ENCODE measurements at places on chromosomes 3 and 15.
A peak's percentile ranks its signal among the peaks of the same experiment; 100 is the strongest.

DNA sequence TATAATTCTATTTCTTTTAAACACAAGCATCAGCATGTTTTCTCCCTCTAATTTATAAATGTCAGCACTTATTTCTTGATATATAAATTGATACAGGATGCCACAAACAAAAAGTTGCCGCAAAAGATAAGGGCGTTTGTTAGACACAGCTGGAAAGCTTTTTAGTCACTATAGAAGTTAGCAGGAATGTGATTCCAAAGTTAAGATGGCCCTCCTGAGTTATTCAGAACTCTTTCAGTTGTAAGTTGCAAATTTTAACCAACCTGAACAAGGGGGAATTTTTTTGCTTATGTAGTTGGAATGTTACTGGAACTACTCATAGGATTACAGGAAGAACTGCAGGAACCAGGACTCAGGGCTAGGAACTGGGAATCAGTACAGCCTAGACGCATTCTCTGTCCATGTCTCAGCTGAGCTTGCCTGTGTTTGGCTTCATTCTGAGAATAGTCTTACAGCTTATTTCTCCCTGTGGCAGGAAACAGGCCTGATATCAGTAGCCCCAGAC lies 166.3 kb downstream of the VGLL4 start:
- no peak for DNase-seq

DNA sequence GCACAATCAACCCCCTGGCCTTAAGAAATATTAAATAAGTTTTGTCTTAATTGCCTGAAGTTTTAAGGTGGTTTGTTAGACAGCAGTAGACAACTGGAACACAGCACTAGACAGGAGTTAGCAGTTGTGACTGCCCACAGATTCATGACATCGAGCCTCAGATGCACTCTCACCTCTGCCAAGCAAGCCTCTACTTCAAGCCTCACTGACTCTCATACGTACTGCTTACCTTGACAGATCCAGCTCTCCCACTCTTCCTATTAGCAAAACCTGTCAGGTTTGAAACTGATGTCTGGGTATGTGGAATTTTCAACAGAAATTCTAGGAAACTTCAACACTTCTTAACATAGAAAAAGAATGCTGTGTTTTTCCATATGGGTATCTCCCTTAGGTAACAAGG lies 382.9 kb upstream of the DPH6 start:
- no peak for DNase-seq

DNA sequence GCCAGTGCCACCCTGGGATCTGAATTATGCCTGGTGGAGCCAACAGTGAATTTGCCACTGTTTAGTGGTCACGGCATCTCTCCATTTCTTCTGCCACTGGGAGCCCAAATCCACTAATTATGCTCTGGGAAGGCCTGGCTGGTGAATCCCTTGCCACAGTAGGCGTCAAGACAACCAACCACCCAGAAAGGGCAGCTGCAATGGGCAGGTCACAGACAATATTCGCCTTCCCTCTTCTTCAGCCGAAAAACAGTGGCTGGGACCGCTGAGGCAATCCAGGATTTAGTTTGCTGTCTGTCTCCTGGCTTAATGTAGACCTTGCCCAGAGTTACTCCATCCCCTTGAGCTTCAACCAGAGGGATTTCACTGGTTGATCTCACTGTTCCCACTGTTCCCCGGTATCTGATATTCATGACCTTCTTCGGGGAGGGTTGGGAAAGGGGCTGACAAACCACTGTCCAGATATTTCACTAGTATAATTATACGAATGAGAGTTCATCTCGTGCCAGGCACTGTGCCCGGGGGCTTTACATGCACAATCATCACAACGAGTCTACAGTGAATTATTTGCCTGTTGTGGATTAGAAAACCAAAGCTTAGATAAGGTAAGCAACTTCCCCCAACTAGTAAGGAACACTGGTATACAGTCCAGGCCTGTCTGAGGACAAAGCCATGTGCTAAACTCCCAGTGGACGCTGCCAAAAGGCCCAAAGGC lies 49.9 kb upstream of the RAB6B start:
- DNase-seq: no peak

DNA sequence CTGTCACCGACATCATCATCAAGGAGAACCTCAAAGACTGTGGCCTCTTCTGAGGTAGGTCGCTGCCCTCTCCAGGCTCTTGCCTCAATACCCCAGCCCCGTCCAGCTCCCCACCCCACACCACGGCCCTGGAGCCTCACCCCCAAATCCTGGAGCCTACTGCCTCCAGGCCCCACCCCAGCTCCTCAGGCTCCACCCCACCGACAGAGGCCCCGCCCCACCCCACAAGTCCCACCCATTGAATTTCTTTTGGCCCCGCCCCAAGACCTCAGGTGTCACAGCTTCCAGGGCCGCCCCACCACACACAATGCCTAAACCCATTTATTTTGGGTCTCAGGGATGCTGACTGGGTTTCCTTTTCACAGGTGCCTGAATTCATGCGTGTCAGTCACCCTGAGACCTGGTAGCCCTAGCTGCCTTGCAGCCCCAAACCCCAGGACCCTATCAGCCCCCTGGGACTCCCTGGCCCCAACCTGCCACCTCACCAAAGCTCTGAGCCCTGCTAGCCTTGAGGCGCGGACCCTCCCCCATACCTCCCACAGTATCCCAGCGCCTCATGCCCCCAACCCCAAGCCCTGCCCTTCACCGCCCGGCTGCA lies 3.6 kb downstream of the GNAT1 start:
- peak; percentile 67 for DNase-seq

GRCh38 chr15:57237676-57238075 lies 138.6 kb upstream of the CGNL1 start:
- no peak for DNase-seq

GRCh38 chr3:47083786-47084185 lies 80.1 kb downstream of the SETD2 start:
- DNase-seq: no peak

- peak; percentile 8 for DNase-seq
Measured at GRCh38 chr3:126050626-126051025, 33.3 kb downstream of the SLC41A3 start.

DNA sequence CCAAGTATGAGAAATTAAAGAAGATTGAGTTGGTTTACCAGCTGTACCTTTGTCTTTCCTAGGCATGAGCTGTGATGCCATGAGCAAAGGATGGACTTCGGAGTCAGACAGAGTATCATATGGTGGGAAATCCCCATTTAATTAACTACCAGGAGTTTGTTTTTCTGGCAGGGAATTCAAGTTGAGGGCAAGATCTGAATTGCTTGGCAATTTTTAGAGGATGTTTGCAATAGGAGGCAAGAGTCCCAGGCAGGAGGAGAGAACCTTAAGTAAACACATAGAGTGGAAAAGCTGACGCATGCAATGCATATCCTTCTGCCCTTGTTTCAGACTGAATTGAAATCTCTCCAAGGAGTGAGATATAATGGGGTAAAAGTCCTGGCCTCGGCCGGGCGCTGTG lies 569.7 kb upstream of the MDFIC2 start:
- no peak for DNase-seq

DNA sequence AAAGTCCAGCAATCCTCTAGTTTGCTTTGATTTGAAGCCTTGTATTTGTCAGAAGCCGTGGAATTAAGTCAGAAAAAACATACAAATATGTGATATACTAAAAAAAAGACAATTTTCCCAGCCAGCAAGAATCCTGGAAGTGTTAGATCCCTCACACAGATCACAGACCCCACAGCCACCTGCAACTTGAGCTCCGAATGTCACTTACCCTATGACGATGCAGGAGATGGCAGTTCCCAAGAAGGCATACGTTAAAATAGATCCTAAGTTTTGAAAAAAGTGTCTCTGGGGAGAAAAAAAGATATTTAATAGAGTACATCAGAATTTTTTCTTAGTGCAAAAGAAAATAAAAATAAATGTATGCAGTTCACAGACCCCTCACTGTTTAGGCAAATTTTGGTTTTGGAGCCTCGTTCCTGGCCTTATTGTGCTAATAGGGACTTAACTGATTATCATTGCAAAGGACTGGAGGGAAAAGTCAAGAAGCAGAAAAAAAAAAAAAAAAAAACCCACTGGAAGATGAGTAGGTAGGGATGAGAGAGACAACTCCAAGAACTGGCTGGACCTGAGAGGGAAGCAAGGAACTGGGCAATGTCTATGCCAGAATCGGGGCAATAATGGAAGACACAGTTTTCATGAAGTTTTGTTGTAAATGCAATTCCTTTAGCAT lies 53.3 kb downstream of the SLC9A9 start:
- no peak for DNase-seq

- no peak for DNase-seq
Measured at GRCh38 chr3:39171860-39172259, 18.5 kb upstream of the CSRNP1 start.

GRCh38 chr3:99686469-99686868 lies 48.1 kb downstream of the COL8A1 start:
- no peak for DNase-seq

DNA sequence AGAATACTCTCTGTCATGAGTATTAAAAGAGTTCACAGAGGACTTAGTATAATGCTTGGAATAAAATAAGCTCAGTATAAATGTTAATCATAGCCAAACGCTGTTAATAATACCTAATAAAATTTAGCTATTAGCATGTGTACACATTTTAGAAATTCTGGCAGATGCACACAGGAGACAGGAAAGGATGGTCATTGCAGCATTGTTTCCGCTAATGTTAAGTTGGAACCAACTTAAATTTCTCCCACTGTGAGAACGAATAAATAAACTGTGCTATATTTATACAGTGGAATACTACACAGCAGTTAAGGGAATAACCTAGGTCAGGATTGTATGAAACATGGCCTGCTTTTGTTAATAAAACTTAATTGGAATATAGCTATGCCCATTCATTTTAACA lies 370.4 kb upstream of the TGFBR2 start:
- DNase-seq: no peak

DNA sequence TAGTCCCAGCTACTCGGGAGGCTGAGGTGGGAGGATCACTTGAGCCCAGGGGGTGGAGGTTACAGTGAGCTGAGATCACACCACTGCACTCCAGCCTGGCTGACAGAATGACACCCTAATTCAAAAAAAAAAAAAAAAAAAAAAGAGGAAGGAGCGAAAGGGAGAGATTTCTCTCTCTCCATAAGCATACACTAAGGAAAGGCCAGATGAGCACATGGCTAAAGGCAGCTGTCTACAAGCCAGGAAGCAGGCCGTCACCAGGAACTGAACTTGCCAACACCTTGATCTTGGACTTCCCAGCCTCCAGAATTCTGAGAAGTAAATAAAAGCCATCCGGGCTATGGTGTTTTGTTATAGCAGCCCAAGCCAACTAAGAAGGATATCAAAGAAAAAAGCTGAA lies 7.5 kb downstream of the SRGAP3 start:
- DNase-seq: no peak

- DNase-seq: no peak
Measured at GRCh38 chr3:78052746-78053145, 1012.8 kb downstream of the ROBO2 start.

- no peak for DNase-seq
Measured at GRCh38 chr3:189276444-189277219, 104.9 kb downstream of the TPRG1 start.
